Neuronal stem cell (in vitro differentiated cells): ENCODE measurements at places on chromosomes 2 and 18.

DNA sequence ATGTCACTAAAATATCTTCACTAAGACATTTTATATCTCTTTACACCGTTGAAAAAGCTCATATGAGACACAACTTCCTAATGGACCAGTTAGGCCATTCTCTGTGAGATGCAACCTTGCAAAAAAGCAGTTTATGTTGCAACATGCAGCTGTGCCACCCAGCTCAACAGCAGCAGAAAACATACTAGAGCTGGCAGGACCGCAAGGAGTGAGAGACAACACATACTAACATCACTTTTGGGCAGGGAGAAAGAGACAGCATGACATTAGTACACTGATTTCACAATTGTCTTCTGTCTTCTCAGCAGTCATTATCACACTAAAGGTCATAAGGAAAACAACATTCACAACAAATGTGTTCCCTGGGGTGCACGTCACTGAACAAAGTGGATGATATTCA lies 122.9 kb downstream of the EPB41L3 start:
- no peak for DNase-seq

DNA sequence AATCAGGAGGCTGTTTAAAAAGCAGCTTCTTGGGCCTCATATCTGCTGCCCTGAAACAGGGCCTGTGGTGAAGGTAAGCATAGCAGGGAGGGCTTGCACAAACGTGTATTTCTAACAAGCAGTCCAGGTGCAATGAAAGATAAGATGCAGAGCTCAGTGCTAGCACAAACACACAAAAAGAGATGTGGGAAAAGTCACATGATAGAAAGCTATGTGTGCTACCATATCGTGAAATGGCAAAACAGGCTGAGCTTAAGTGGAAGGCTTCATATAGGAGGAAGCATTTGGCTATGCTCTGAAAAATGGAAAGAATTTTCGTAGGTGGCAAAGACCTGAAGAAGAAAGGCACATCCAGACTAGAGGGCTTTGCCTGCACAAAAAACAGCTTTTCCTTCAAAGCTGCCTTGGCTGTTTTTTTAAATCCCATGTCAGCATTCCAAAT lies 10.2 kb downstream of the RSAD2 start:
- no peak for DNase-seq

DNA sequence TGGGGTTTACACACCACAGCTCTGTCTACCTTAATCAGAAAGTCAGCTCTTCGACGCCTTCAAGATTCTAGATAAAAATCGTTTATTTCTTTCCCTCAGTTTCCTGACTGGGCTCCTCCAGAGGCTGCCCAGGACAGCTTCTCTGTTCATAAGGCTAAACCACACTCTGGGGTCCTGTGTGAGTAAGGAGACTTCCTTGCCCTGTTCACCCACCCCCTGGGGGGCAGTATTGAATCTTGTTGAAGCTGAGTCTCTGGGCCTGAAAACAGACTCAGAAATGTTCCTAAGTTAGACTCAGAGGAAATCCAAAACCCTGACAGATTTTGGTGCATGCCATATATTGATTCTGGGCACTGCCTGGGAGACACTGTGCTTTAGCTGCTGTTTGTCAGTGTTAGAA lies 43.0 kb downstream of the G6PC2 start:
- no peak for DNase-seq

- DNase-seq = no peak
These were observed 291.5 kb downstream of the ZNF516 start for GRCh38 chr18:76203552-76203951.

DNA sequence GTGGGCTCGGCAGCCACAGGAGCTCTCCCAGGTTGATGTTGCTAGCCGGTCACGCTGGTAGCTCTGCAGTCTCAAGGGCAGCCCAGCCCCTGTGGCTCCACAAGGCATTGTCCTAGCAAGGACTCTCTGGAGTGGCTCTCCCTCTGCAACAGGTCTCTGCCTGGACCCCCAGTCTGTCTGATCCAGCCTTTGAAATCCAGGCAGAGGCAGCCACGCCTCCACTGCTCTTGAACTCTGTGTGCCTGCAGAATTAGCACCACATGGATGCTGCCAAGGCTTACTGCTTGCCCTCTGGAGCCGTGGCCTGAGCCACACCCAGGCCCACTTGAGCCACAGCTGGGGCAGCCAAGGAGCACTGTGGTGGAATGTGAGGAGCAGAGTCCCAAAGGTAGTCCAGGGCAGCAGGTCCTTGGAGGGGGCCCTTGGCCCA lies 43.0 kb upstream of the FAHD2A start:
- no peak for DNase-seq

DNA sequence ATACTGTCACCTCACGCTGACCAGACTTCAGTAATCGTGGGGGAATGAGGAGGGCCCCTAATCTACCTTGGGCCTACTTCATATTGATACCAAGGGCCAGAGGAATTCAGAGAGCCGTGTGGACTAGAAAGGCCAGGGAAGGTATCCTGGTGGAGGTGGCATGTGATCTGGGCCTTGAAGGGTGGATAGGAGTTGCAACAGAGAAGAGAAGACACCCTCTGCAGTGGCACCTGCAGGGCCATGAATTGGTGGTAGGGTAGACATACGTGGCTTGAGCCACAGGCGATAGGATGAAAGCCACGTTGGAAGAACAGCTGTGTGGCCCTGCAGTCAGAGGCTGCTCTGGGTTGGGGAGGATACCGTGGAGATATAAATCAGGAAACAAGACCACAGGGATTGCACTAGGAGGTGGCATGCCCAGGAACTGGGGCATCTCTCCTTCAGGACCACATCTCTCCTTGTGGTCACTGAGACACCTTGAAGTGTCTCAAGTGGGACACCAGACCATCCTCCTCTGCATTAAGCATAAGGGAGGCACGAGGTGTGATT lies 141.4 kb downstream of the CYP26B1 start:
- DNase-seq = no peak
